Stimulated activated CD4-positive, alpha-beta T cell treated with anti-CD3 and anti-CD28 coated beads, Interleukin-12 subunit alpha, Interleukin-12 subunit beta, amount 100 ng/mL, for 4 hours (primary cell): ENCODE measurements at places on chromosomes 2 and 18.
A peak's percentile ranks its signal among the peaks of the same experiment; 100 is the strongest.

- no peak for DNase-seq
These were observed 29.6 kb upstream of the TTN start for GRCh38 chr2:178836807-178837206.

- no peak for DNase-seq
These were observed 220.9 kb downstream of the SMAD2 start for GRCh38 chr18:47709556-47709955.

GRCh38 chr2:191847764-191848163 lies 876 bp upstream of the CAVIN2 start:
- no peak for DNase-seq

GRCh38 chr2:36663851-36664695 lies 32.4 kb upstream of the VIT start:
- DNase-seq = no peak

DNA sequence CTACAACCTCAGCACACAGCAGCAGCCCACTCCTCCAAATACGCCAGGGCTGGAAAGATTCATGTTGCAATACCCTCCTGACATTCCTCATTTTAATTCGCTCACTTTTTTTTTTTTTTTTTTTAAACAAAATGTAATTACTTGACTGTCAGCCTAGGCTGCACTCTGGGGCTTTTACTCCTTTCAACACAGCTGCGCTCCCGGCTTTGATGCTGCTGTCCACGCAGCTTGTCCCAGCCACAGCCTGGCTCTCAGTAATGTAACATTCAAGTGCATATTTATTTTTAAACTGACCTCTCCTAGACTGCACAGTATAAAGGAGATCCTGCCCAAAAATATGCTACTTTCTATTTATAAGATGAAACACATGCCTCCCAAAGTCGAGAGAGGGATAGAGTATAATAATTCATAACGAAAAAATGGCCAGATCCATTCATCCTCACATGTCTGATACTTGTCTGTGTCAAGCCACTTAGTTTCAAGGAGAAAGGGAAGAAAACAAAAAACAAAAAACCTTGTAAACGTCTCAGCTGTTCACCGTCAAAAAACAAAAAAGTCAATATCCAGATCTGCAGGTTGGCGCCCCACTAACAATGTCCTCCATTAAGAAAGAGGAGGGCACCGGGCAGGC lies 949 bp downstream of the CDC42EP3 start:
- no peak for DNase-seq

DNA sequence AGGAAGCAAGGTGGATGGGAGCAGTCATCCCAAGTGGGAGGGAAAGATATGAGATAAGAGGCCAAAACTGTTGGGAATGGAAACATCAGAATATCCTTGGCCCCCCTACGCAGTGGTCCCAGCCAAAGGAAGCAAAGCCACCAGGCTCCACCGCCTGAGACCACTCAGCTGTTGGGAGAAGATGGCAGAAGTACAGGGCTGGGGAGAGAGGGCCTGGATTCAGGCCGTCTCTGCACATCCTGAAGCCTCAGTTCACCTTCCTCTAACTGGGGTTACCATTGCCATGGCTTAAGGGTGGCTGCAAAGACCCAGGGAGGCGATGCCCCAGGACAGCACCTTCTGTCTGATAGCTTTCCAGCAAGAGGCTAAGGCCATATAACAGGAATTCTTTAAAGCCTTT lies 193.8 kb downstream of the MGAT5 start:
- DNase-seq = no peak

- DNase-seq = no peak
These were observed 117.0 kb downstream of the NFATC1 start for GRCh38 chr18:79512461-79513380.

GRCh38 chr18:62372156-62372555 lies 47.0 kb downstream of the TNFRSF11A start:
- DNase-seq = no peak

GRCh38 chr2:153715218-153715850 lies 156.4 kb upstream of the GALNT13 start:
- DNase-seq = no peak

GRCh38 chr2:136434251-136434715 lies 316.3 kb upstream of the CXCR4 start:
- DNase-seq = no peak

DNA sequence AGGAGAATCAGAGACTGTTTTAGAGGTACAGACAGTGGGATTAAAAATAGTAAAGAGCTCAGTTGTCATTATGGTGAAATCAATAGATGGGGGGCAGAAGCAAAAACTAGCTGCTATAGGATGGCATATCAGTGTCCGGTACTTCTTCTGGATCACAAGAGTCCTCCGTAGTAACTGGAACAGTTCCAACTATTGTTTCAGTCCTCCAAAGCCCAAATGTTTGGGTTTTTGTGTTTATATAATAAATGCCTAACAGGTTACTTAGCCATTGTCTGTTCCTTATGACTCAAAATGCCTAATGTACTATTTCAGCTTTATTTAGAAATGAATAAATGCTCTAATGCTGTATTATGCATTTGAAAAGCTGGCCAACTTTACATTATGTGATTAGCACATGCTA lies 401.2 kb downstream of the PTH2R start:
- no peak for DNase-seq

DNA sequence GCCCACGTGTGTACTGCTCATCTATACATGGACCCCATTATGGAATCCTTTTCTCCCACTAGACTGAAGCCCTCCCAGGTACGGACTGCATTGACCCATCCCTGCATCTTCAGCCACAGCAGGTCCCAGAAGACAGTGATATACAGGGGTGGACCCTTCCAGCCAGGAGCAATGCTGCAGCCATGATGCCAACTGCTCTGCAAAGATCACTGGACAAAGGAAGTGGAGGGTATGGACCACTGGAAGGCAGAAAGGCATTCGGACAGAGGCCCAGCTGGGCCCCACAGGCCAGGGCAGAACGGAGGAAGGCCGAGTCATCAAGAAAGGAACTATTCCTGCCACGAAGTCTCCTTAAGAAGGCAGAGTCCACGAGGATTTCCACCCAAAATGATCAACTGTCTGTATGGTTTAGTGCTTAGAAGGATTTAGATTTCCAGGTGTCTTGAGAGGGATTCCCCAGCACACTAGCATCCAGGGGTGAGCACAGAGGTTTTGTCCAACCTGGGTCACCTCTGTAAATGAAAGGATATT lies 93.4 kb downstream of the TWIST2 start:
- DNase-seq = no peak

DNA sequence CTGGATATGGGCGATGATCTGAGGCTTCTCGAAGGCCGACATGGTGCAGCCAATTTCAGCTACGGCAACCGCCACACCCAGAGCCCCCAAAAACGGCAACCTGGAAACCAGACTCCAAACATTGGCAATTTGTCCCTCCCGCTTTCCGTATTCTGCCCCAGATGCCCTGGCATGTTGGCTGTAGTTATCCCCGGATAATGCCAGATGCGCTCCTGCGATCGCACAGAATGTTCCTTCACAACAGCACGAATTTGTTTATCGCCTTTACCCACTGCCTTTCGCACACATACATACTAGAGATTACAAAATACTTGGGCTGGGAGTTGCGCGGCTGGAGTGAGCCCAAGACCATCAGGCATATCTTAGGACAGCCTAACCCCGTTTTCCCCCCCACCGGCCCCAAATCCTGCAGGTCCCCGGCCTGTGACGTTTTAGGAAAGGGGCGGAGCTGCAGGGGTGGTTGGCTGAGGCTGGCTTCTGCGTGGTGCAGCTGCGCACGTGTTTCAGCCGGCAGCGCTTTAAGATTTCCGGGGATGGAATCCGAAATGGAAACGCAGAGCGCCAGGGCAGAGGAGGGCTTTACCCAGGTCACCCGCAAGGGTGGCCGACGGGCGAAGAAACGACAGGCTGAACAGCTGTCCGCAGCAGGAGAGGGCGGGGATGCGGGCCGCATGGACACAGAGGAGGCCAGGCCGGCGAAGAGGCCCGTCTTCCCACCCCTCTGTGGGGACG lies at the start of gene PNO1:
Gene PNO1, plus strand, starts transcription at position 487 of the 732 bp plus-strand sequence. Its CDS starts 47 bp downstream, at position 534.
- DNase-seq = peak; percentile 94

DNA sequence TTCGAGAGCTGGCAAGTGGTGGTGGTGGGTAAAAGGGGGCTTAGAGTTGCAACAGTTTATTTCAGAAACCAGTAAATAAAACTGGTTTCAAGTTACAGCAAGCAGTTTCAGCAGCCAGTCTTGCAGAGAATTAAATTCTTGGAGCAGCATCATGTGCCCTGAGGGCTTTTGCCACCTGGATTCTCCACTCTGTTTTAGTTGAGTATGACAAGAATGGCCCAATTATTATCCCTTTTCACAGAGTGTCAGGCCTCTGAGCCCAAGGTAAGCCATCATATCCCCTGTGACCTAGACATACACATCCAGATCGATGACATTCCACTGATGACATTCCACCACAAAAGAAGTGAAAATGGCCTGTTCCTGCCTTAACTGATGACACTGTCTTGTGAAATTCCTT lies 72.8 kb upstream of the FANCL start:
- no peak for DNase-seq
